ENCODE measurements at places on chromosomes 11 and 22.

DNA sequence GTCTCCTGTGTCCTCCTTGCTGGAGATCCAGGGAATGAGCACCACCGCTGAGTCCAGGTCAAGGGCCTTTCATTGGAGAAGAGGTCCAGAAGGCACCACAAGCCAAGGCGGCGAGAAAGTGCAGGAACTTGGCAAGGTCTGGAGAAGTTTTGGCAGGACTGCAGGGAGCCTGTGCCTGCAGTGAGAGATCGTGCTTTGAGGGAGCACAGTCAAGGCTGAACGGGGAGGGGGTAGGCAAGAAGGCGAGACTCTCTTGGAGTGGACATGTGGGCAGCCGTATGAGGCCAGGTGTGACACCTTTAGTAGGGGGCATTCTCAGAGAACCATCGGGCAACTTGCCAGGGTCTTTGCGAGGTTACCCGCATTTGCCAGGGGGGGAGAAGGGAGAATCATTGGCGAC lies 30.5 kb downstream of the LRRC10B start:
- no peak for DNase-seq

- no peak for DNase-seq
These were observed 98.8 kb downstream of the BCR start for GRCh38 chr22:23278883-23279675.

DNA sequence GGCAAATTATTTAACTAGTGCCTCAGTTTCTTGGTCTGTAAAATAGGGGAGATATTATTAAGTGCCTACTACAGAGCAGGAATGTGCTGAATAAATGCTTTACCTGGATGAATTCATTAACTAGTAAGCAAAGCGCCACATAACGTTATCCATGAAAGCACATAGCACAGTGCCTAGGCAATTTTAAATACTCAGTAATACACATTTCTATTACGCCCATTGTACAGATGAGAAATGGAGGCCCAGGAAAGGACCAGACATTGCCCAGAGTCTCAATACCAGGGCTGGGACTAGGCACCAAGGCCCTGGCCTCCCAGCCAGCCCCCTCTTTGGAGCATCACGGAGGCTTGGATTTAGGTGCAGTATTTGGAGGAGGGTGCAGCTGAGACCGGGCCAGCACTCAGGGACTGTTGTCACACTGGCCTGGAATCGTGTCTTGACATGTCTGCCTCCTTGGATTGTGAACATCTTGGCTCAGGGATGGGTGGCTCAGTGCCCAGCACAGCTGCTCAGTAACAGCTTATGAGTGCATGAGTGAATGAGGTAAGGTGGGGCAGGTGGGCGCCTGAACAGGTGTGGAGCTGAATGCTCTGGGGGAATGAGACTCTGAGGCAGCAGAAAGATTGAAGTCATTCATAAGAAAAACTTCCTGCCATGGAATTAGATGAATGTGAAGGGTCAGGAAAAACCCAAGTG lies 42.1 kb upstream of the TPBGL start:
- DNase-seq: no peak

DNA sequence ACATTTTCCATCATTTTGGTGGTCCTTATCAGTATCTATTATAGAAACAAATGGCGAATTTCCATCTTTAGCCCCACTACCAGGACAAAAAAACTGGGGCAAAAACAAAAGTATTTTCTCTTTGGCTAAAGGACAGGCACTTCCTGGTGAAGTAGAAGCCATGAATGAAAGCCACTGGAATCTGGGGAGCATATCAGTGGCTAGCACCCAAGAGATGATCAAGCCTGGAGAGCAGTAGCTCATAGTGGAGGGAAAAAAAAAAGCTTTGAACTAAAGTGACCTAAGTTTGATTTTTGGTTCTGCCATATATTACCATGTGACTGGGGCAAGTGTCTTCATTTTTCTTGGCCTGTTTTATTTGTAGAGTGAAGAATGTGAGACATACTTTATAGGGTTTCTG lies 272.3 kb downstream of the GUCY1A2 start:
- DNase-seq: no peak

DNA sequence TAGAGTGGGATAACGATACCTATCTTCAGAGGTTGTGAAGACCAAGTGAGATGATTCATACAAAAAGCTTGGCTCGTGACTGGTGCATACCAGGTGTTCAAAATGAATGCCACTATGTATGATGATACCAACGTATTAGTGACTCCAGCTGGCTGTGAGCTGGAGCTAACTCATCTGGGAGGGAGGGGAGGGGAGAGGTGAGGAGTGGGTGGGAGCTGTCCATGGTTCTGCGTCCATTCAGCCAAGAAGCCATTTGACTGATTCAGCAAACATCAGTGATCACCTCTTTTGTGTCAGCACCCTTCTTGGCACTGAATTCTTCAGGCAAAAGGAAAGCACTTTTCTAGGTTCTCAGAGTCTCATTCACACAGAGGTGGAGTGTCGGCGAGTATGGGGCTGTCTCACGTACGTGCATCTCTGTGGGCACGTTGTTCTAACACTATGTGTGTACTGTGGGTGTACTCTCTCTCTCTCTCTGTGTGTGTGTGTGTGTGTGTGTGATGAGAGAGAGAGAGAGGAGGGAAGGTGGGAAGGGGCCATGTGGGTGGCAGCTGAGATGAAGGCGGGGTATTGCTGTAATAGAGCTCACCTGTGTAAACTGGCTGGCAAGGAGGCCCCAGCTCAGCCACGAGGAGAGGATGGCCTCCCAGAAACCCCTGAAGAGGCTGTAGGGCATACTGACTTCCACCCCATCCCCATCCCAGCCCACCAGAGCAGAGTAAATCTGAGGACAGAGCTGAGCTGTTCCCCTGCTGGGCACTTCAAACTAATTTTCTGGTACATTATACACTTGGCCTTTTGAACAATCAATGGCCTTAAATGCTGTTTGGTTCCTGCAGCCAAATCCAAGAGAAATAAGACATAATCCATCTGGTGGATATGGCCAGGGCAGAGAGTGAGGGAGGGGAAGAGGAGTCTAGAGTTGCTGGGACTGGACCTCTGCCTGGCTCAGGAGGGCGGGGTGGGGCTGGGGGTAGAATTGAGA lies 96.1 kb upstream of the THY1 start:
- DNase-seq: peak; percentile 70

DNA sequence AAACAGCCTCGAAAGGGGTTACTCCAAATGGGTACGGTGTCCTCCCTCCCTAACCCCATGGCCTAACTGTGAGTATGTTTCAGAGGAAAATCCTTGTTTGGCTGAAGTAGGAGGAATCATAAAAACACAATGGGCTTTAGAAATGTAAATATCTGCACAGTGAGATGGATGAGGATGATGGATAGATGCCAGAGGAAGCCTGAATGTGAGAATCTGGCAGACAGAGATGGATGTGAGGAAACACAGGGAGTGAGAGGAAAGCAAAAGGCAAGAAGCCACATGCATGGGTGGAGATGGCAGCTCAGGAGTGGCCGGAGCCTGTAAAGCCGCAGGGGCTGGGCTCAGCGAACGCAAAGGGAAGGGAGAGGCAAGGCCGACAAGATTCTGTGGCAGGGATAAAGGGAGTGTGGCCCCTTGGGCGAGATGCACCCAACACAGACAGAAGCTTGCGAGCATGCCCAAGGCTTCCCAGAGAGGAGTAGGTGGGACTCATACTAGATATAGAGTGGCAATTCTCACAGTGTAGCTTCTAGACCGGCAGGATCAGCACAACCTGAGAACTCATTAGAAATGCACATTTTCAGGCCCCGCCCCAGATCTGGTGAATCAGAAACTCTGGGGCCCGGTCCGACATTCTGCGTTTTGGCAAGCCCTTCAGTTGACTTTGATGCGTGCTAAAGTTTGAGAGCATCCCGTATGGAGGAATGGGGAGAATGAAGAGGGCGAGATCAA lies 237.3 kb upstream of the CADM1 start:
- no peak for DNase-seq

DNA sequence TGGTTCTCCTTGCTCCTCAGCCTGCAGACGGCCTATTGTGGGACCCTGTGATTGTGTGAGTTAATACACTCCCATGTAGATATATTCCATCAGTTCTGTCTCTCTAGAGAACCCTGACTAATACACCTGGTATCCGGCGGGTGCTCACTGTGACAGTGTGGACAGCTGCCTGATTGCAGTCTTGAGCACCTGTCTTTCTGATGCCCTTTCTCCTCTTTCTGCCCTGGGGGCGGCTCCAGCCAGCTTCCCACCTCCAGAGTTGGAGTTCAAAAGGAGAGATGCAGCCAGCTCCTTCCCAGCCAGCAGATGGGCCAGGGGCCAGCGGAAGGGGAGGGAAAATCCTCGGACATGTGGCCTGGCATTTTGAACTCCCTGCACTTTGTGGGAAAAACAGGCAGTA lies 15.0 kb downstream of the SMIM38 start:
- no peak for DNase-seq

DNA sequence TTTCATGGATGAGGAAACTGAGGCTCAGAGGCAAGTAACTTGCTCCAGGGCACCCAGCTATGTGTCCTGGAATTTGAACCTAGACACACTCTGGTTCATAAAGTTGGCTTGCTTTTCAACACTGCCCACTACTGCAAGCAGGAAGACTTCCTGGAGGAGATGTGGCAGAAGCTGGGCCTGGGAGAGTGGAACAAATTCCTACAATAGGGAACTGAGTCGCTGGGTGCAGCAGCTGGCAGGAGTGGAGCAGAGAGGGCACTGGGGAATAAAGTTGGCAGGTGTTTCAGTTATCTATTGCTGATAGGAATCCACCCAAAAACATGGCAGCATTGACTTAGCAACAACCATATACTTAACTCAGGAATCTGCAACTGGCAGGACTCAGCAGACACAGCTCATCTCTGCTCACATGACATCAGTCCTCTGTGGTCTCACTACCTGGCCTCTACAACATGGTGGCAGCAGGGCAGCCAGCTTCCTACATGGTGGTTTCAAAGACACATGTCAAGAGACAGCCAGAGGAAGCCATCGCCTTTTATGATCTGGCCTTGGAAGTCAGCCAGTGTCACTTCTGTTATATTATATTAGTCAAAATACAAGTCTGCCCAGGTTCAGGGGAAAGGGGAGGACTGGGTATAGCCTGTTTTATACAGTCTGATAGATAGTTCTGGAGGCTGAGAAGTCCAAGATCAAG lies 10.6 kb upstream of the CARD10 start:
- DNase-seq: no peak
